ENCODE measurements at places on chromosomes 6 and 20.

DNA sequence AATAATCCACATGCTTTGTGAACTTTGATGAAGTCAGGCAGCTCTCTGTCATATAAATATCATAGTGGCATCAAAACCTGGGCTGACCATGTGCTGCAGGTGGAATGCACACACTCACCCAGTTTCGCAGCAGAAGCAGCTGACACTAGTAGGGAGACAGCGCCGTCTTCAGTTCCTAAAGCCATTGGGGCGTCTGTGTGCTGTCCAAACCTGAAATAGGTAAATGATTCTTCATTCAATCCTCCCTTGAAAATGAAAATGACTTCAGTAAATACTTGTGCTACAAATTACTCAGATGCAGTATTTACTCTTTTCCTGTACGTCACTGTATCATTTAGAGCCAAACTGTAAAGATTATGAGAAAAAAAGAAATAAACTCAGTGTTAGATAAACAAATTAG lies 127.5 kb downstream of the EYA4 start:
- no peak for DNase-seq

DNA sequence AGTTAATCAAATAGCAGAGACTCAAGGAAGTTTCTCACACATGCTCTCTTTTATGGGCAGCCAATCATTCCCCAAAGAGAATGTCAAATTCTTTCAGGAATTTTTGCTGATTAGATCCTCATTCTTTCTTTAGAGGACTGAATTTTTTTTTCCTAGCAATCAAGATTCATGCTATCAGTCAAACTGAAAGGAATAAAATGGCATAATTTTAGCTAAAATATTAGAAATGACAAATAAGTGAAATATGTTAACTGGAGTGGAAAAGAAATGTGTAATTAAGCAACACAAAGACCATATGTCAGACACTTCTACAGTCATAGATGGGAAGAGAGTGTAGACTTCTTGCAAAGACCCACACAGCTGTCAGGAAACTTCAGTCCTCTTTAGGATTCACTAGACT lies 242.3 kb upstream of the RNF217 start:
- no peak for DNase-seq

DNA sequence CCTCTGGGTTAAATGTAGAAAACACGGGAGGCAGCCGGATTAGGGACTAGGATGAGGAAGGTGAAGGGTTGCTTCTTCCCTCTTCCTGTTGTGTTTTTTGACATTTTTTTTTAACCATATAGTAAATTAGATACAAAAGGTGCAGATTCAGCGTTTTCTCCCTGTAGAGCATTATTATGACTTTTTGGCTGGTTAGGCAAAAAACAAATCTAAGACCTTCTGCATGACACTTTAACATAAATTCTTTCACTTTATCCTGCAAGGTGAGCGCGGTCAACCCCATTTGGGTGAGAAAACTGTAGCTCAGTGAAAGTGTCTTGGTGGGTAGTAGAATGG lies 1.3 kb downstream of the SLC16A10 start:
- no peak for DNase-seq

GRCh38 chr6:120894077-120894476 lies 440.2 kb downstream of the TBC1D32 start:
- no peak for DNase-seq

- peak; percentile 14 for DNase-seq
Measured at GRCh38 chr20:1334761-1335160, 5.8 kb upstream of the SDCBP2 start.

GRCh38 chr6:96058082-96058481 lies 42.3 kb downstream of the FUT9 start:
- no peak for DNase-seq

GRCh38 chr6:83879746-83880145 lies 20.3 kb downstream of the CYB5R4 start:
- no peak for DNase-seq

- no peak for DNase-seq
Measured at GRCh38 chr20:62378215-62378614, 8.7 kb upstream of the RPS21 start.

Measured in D341Med (cell line).